ENCODE measurements at places on chromosomes 4 and X. TPM values are rescaled to one million over a fixed set of nuclear protein-coding genes. Genes with fewer than 3 reads are reported as not detected.

- DNase-seq, result no peak
These were observed 252.0 kb upstream of the DIAPH2 start for GRCh38 chrX:96432647-96433046.

DNA sequence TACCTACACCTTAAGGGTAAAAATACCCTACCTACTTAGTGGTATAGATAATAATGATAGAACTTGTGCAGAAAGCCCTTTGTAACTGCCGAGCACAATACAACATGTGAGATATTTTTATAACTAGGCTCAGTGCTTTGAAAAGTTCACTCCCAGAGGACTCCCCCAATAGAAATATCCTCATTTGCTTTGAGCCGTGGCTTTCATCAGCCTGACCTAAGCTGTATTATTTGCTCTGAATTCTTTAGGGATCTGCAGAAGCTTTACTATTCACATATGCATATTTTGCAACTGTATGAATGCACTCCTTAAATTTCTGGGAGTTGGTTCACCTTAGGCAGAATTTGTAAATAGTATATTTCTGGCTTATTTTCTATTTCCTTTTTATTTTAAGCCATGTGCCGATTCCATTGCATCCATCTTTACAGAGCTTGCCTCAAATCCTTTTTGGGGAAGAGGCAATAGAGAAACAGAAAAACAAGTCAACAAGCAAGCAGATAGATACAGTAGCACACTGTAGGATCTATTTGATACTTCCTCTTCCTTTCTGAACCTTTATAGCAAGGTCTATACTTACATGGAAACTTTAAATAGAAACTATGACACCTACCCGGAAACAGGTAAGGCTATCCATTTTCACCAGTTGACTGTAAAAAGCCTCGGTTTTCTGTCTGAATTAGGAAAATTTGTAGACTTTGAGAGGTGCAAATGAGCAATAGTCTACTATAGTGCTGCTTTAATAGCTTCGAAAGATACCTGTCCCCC is 242.5 kb upstream of the VCX3A start:
- DNase-seq, result no peak

GRCh38 chr4:2936773-2937145 is 26.4 kb downstream of the NOP14 start:
- peak; percentile 27 for DNase-seq

DNA sequence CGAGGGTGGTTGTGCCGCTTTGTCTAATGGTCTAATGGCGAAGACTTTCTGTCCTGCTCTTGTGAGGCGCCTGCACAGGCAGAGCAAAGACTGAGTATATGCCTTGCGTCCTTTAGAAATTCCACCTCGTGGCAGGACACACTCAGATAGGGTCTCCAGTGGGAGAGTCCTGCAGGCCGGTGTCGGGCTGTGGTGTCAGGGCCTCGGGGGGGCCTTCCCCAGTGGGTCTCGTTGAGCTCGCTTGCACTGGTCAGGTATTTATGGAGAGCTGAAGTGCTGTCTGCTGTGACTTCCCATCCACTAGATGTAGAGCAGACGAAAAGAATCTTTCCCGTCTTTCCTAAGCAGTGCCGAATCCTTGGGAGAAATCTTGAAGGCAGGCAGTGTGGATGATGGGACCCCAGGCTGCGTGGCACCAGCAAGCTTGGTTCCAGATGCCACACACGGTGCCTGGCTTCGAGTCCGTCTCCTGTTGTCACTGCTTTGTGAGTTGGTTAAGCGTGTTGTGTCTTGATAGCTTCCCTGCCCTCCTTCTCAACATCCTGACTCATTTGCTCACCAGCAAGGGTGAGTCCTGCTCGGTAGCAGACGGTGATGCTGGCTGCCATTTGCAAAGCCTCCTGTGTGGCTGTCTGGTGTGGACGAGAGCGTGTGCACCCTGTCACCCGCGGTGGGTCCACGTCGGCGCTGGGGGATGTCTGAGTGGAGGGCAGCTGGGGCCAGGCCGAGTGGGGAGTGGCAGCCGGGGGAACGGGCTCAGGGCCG is 20.5 kb downstream of the MAEA start:
- no peak for DNase-seq

DNA sequence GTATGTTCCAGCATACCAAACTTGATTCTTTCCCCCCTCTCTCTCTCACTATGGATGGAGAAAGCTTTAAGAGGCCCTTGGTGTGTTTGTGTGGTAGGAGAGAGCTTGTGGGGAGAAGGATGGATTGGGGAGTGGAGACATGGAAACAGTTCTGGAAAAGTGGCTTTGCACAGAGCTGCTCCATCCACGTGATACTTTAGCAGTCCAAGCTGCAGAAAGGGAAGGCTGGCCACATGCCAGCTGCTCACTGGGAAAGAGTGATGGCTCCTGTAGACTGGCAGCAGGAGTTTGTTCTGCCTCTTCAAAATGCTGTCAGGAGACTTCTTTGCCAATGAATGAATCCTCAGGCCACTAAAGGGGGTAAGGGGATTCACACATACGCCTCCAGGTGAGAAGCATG is 21.7 kb upstream of the SEC24B start:
- no peak for DNase-seq

DNA sequence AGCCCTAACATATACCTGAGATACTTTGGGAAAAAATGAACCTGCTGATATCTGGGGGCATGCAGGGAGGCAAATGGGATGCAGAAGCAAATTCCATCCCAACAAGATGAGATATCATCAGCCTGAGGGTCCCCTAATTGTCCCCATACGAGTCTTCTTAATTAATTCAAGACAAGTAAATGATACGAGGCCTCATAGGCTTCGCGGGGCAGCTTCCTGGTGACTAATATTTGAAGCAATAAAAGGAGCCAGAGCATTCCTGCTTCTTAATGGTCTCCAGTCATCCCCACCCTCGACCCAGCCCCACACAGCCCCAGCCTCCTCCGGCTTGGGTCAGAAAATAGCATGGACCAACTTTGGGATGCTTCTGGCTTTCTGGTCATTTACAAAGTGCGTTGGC is 99.6 kb upstream of the MSX1 start:
- DNase-seq, result no peak

- DNase-seq, result no peak
These were observed 731.9 kb downstream of the STPG2 start for GRCh38 chr4:97411356-97411755.

DNA sequence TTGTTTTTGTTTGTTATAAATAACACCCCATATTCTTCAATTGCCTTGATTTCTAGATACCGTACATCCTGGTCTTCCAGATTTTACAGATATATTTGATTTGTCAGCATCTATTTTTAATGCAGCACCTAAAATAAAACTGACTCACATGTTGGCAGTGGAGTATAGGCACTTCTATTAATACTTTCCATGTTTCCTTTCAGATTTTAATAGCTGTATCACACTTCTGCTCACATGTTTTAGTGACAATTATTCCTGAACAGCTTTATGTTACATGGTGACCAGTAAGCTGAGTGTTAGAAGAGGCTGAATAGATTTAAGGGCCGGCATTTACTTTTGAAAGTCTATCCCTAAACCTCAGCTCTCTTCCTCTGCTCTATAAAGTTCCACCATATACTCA is 46.1 kb downstream of the C4orf46 start:
- no peak for DNase-seq

- DNase-seq, result no peak
These were observed 114.2 kb downstream of the SMIM20 start for GRCh38 chr4:26028133-26028792.

The PLAC1 gene
- 0.24 TPM for total RNA-seq

The HTT gene
- total RNA-seq, result 51.5 TPM

The C1QTNF7 gene
- total RNA-seq, result not detected

The USP17L12 gene
- not detected for total RNA-seq

The STK26 gene
- total RNA-seq, result 51.9 TPM

The ATP7A gene
- total RNA-seq, result 5.9 TPM

All from activated T-cell treated with anti-CD3 and anti-CD28 coated beads, Interleukin-2, amount 50 U/mL, for 4 hours (primary cell).